ENCODE measurements at places on chromosomes 2 and 18.
A peak's percentile ranks its signal among the peaks of the same experiment; 100 is the strongest.

GRCh38 chr2:15527074-15527739 is 33.9 kb downstream of the NBAS start:
- no peak for DNase-seq

DNA sequence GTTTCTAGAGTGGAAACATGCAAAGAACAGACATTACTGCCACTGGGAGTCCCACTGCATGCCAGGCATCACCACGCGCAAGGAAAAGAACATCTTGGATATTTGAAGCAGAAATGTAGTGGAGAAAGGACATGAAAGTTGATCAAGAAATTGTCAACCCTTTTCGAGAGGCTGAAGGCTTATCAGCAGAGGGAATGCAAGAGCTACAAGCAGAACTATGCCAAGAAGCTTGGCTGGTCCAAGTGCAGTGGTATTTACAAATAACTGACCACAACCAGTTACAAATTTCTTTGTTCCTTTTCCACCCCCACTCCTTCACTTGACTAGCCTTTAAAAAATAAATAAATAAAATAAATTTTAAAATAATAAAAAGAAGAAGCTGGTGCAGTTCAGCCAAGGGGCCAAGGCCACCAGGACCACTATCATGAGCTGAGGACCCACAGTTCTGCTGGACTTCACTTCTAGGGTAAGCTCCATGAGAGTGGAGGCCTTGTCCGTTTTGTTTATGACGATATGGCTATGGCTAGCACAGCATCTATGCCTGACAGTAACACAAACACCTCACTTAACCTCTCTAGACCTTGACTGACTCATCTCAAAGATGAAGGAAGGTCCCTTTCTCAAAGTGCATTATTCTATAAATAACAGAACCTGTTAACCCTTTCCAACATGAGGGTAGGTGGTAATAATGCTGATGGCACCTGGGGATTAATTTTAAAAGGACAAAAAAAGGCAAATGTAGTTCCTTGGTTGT is 20.9 kb downstream of the MARCHF4 start:
- no peak for DNase-seq

DNA sequence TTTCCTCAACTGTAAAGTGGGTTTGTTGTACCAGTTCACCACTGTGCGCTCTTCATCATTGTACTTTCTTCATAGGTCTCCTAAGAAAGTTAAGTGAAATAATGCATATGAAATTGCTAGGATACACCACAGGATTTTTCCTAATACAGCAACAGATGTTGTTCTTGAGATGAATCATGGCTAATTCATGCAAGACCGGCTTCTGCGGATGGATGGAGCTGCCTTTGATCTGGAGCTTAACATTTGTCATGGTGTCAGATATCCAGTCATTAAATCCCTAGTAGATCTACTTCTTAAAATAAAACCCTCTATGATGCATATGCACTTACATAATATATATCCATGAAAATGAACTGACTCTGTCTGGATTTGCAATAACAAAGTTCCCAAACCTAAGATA is 114.1 kb downstream of the COL6A3 start:
- DNase-seq = no peak

- no peak for DNase-seq
Observed at GRCh38 chr2:70411483-70412125, 109.7 kb upstream of the FAM136A start.

DNA sequence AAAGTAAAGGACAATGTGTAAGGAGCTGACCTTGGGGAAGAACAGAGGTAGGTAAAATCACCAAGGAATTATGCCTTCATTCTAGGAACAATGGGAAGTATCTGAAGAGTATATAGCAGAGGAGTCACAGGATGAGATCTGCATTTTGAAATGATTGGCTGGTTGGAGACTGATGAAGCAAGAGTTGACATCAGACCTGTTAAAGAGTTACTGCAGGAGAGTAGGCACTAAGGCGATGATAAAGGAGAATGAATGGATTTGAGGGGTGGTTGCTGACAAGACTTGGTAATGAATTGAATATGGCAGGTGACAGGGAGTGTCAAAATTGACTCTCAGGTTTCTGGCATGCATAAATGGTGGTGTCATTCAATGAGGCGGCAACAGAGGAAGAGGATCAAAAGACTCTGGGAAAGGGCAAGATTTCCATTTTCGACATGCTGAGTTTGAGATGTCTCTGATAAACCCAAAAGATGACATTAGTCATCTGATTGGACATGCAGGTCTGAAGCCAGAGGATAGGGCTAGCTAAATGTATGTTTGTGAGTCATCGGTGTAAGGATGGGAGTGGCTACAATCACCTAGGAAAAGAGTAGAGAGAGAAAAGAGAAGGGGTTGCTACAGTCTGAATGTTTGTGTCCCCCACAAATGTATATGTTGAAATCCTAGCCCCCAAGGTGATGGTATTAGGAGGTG is 236.5 kb downstream of the DYM start:
- no peak for DNase-seq

- no peak for DNase-seq
Observed at GRCh38 chr2:210318486-210318885, 3.5 kb upstream of the MYL1 start.

- no peak for DNase-seq
Observed at GRCh38 chr2:30306522-30306921, 75.2 kb downstream of the LBH start.

DNA sequence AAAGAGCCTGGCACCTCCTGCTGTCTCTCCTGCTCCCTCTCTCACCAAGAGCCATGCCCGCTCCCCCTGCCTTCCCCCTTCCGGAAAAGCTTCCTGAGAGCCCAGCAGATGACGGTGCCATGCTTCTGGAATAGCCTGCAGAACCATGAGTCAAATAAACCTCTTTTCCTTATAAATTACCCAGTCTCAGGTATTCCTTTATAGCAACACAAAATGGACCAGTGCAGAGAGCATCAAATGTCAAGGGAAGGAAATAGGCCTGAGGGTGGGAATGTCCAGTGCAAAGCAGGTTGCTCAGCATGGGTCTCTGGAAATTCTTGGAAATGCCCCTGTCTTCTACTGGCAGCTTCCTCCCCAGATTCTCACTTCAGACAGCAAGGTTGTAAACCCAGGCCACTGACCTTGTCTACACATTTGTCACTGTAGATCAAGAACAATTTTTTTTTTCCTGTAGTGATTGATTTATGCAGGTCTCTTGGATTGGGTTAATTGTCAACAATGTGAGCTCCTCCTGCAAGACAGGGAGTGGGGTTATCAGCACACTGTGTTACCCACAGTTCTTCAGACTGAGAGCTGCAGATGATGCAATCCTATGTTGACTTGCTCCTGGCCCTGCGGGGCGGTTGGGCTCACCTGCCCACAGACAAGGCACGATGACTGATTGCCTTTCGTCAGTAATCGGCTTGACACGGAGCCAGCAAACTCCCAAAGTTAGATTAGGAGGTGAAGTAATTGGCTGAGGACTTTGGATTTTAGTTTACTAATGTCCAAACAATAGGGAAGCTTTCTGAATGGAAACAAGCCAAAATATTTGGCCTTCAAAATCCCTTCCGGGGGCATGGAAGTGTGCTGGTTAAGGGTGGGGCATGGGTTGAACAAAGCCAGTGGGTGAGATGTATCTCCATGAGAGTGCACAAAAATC is 5.4 kb upstream of the BOD1L2 start:
- DNase-seq = no peak

DNA sequence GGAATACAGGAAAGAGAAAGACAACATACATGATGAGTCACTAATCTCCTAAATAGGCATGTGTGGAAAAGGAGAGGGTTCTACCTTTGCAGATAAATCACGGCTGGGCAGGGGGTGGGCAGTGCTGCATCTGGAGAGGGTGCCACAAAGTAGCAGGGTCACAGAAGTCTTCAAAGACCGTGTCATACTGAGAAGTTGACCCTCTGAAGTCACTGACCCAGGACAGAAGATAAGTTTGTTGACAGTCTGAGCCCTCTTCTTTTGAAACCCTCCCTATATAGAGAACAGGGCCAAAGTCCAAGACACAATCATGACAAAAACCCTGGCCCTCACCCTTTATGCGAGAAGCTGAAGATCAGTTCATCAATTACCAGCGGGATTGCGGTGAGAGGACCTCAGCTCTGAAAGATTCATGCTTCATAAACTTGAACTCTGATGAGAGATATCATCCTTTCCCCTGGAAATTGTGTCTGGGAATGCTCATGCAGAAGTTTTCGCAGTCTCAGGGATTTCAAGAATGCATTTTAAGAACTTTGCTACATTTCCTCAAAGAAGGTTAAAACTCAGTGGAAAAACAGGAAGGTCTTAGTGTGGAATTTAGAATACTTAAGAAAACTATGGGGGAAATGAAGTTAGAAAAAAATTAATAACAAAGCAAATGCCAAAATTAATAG is 129.5 kb downstream of the FAM124B start:
- no peak for DNase-seq

GRCh38 chr18:34820360-34821065 is 110.4 kb downstream of the DTNA start:
- DNase-seq = no peak

GRCh38 chr2:26429779-26430578 is 28.3 kb downstream of the DRC1 start:
- DNase-seq = no peak

- peak; percentile 64 for DNase-seq
Observed at GRCh38 chr2:193891023-193891422, 1696.3 kb upstream of the TMEFF2 start.

GRCh38 chr2:52821631-52822030 is 946.0 kb upstream of the CHAC2 start:
- DNase-seq = no peak

- DNase-seq = no peak
Observed at GRCh38 chr2:103980401-103980800, 873.5 kb upstream of the POU3F3 start.

DNA sequence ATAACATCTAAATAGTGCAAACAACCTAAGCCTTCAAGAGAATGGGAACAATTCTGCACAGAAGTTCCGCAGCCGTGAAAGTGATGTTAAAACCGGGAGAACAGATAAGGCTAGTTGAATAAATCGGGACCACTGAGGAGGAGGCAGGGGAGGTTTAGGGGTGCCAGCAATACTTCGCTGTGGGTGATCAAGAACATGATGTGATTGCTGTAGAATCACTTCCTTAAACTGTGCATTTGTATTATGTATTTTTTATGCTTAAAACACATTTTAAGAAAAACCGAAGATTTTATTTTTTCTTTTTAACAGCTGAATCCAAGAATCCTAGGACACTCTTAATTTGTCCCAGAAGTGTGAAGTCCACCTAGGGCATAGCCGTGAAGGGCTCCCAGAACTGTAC is 33.6 kb downstream of the TTC32 start:
- DNase-seq = no peak

DNA sequence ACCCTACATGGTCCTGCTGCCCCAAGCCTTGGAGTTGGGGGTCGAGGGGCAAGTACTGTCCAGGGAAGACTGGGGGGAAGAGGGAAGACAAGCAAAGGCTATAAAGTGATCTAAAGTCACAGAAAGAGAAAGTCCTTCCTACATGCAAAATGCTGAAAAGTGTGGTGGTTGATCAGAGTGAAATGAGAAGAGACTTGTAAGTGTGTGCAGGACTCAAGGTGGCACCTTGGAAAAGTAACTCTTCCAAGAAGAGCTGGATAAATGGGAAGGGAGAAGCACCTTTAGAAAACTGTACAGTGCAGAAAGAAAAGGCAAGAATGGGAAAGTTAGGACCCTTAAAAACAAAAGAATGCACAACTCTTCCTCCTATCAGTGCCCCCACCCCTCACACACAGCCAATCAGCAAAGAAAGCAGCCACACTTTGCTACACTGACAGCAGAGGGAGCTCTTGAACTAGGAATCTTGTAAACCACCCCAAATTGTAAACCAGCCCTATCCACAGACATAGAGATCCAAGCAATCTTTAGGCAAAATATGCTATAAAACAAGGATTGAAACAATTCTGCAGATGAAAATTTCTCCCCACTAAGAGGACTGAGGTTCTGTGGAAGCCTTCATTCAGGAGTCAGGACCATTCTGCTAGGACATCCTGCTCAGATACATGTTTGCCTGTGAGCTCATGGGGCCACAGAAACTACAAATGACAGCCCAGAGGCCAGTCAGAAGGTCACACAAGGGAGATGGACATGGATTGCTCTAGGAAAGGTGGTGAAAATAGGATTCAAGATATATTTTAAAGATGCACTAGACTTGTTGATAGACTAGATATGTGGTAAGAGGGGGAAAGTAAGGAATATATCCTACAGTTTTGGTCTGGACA is 146.4 kb downstream of the FTCDNL1 start:
- DNase-seq = peak; percentile 48

GRCh38 chr2:236525411-236525997 is 44.1 kb upstream of the ACKR3 start:
- no peak for DNase-seq

- no peak for DNase-seq
Observed at GRCh38 chr2:152499896-152500735, 165.1 kb downstream of the FMNL2 start.

GRCh38 chr18:61414086-61414485 is 80.9 kb downstream of the CDH20 start:
- DNase-seq = no peak

GRCh38 chr2:38810488-38810887 is 32.5 kb downstream of the GEMIN6 start:
- no peak for DNase-seq

DNA sequence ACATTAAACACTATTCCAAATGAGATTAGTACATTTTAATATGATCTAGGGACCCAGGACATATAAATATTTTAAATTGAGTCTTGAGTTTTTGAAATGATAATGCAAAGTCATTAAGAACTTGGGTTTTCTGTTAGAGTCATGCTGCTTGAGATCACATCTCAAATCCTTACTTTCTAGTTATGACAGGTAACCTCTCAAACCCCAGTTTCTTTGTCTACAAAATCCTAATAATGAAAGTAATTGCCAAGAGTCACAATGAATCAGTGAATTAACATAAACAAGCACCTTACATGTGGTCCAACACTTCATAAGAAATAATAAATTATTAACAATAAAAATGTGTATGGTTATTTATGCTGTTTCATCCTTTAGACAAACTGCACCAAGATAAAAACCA is 607.6 kb downstream of the LRP1B start:
- DNase-seq = no peak
